ENCODE measurements at places on chromosomes 7 and 10.
A peak's percentile ranks its signal among the peaks of the same experiment; 100 is the strongest.

GRCh38 chr7:118949031-118949430 is 724.5 kb downstream of the ANKRD7 start:
- DNase-seq = no peak

GRCh38 chr10:18359812-18360211 is 219.6 kb downstream of the CACNB2 start:
- DNase-seq = no peak

DNA sequence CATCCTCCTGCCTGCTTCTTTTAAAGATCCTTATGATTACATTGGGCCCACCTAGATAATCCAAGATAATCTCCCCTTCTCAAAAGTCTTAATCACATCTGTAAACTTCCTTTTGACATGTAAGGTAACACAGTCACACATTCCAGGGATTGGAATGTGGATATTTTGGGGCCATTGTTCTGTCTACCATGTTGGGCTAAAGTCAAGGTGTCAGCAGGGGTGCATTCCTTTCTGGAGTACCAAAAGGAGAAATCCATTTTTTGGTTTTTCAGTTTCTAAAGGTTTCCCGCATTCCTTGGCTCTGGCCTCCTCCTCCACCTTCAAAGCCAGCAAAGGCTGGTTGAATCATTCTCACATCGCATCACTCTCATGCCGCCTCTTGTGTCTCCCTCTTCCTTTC is 197.6 kb upstream of the NFE2L3 start:
- no peak for DNase-seq

DNA sequence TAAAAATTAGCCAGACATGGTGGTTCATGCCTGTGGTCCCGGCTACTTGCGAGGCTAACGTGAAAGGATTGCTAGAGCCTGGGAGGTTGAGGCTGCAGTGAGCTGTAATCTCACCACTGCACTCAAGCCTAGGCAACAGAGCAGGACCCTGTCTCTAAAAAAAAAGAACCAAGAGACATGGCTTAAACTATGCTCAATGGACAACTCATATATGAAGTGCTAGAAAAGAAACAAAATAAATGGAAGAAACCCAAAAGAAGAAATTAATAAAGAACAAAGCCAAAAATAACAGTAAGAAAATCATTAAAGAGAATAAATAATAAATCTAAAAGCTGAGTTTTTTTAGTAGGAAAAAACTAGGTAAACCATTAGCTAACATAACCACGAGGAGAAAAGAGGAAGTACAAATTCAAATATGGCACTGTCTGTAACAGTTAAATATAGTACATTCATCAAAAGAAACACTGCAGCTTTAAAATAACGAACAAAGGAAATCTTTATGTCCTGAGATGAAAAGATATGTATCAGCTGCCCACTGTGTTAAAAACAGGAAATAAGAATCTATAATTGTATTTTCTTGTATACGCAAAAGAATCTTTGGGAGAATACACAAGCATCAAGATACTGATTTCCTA is 48.7 kb downstream of the UPF2 start:
- DNase-seq = no peak

DNA sequence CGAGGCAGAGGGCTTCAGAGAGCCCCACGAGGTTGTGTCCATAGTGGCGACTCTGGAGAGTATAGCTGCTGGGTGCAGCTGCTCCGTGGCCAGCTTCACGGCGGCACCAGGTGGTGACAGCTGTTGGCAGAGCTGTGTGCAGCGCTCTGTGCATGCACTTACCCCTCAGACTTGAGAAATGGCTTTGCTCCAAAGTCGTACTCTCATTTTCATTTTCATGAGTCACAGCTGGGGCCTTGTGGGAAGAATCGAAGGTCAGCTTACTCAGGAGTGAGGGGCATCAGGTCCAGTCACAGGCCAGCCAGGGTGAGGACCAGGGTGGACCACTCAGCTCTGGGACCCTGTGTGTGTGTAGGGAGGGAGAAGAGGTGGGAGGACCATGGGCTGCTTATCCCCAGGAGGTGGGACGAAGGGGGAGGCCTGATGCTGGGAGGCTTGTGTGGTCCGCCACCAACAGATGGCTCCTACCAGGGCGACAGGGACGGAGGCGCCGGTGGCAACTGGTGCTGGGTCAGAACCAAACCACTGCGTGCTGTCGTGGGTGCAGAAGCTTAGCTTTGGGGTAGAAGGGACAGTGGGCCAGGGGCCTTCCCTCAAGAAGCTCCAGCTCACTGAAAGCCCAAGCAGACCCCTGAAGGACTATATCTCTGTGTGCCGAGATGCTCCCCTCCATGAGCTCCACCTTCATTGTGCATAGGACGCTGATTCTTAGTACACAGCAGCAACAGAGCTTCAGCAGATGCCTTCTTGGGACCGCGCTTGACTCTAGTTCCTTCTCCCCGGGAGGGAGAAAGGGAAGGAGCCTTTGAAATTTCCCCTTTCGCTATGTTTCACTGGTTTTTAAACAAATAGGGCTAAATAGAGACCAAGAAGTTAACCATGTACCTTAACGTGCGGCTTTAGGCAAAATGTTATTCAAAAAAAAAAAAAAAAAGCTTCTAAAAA is 225.0 kb downstream of the CELF2 start:
- DNase-seq = no peak

GRCh38 chr10:109926061-109926745 is 2.9 kb upstream of the XPNPEP1 start:
- no peak for DNase-seq

DNA sequence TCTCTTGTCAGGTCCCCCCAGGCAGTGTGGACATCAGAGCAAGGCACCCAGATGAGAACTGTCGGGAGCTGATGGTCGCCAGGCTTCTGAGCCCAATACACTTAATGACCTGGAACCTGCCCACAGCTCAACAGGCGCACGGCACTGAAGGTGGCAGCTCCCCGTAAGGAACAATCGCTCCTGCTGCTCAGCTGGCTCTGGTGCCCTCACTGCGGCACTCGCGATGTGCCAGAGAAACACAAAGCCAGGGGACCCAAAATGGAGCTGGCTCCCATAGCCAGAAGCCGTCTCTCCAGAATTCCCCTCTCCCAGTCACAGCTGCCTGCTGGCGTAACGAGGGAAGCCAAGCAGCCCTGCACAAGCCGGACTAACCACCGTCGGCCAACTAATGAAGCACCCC is 6.3 kb downstream of the CALN1 start:
- DNase-seq = no peak

GRCh38 chr7:37535841-37536240 is 87.2 kb upstream of the ELMO1 start:
- DNase-seq = no peak

DNA sequence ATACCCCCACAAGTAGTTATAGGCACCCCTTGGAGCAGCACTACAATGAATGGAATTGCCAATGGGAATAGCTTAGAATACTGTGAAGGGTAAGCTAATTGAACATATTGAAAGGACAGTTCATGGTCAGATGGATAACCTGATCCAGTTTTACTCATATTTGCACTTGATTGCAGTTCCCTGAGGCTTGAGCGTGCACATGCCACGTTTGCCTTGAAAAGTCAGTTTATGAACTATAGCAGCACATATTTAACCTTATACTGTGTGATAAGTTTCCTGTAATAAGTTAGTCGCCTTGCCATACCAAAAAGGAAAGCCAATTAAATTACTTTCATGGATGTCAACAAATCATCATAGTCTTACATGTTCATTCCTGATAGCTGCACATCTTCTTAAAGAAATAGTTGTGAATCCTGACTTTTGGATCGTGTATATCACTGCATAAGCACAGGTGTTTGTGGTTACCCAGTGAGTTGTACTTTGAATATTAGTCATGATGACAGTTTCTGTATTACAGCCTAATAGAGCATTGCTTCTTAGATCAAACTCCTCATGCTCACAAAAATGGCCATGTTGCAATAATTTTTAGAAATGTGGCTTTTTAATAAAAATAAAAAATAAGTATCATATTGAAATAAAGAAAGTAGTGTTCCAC is 21.6 kb downstream of the DNTT start:
- DNase-seq = no peak

GRCh38 chr10:111989136-111989911 is 194.2 kb downstream of the GPAM start:
- no peak for DNase-seq

- no peak for DNase-seq
Measured at GRCh38 chr7:42597300-42597699, 314.6 kb downstream of the C7orf25 start.

- no peak for DNase-seq
Measured at GRCh38 chr10:89869180-89869579, 167.8 kb downstream of the KIF20B start.

- DNase-seq = no peak
Measured at GRCh38 chr7:1187127-1187526, 27.1 kb upstream of the ZFAND2A start.

DNA sequence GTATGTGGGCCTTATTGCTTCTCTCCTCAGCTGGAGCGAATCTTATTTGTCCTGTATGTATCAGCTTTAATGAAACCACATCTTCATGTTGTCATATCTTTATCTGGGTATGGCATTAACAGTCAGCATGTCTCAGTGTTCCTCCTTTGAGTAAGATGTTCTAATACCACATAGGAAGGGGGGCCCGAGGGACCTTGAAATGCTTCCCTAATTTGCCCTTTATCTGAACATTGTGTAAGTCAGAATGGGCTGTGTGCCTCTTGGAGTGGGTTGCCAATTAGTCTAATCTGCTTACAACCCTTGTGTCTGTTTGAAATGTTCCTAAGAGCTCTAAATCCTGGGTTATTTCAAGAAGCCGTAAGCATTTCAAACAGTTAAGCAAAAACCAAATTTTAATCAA is 623.8 kb downstream of the SUGCT start:
- no peak for DNase-seq

DNA sequence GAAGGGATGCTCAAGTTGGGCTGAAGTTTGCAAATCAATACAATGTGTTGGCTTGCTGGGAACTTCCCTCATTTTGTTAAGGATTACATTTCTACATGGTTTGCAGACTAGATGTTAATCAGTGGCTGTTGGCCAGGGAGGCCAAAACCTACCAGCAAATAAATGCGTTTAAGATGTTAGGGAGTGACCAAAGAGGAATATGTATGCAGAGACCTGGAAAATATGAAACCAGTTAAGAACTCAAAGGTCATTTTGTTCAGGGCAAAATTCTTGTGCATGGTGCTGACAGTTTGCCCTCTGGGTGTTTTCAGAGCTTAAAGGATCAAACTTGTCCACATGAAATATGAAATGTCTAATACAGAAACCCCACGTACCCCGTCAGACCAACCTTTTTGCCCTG is 30.3 kb downstream of the GATA3 start:
- no peak for DNase-seq

GRCh38 chr7:18896343-18896975 is 221.0 kb downstream of the TWIST1 start:
- no peak for DNase-seq

DNA sequence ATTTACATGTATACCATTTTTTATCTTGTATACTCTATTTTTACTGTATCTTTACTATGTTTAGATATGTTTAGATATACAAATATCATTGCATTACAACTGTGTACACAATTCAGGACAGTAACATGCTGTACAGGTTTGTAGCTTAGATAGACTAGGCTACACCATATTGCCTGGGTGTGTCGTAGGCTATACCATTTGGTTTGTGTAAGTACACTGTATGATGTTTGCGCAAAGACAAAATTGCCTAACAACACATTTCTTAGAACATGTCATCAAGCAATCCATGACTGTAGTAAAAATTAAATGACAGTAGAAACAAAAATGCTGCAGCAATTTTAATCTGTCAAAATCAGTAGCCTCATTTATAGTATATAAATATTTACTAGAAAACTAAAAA is 812.2 kb downstream of the GRM8 start:
- no peak for DNase-seq

DNA sequence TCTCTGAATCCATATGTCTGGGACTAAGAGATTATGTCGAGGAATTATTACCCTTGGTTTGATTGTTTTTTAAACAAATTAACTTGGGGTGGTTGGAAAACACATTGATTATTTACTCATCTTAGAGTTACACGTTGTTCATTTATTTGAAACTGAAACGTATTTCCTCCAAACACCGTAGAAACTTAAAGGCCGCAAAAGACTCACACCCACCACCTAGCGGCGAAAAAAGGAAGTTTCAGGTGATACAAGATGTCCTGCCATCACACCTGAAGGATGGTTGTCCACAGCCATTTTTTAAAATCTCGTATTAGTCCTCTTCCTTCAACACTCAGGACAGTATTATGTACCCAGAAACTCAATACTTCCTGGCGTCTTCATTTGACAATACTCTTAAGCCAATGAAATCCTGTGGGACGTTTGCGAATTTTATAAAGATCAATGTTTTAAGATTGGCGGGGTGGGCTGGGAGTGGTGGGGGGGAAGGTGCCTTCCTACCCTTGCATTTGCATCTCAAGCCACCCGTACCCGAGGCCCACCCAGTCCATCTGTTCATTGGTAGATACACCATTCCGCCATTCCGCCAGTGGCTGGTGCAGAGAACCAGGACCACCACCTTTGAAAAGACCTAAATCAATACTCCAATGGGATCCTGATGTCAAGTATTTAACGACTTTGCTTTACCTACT is 1.4 kb upstream of the LCOR start:
- DNase-seq = peak; percentile 52

DNA sequence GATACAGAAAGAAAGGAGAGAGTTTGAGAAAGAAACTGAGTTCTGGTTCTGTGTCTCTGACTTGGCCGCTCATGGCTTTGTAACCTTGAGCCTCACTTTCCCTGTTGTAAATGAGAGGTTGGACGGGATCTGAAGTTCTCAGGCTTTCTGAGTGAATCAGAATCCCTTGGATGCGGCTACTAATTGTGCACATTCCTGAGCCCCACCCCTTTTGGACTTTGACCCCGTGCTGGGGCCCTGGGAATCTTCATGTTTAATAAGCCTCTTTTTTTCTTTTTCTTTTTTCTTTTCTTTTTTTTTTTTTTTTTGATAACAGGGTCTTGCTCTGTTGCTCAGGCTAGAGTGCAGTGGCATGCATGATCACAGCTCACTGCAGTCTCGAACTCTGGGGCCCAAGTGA is 26.9 kb downstream of the SLC25A28 start:
- DNase-seq = no peak

DNA sequence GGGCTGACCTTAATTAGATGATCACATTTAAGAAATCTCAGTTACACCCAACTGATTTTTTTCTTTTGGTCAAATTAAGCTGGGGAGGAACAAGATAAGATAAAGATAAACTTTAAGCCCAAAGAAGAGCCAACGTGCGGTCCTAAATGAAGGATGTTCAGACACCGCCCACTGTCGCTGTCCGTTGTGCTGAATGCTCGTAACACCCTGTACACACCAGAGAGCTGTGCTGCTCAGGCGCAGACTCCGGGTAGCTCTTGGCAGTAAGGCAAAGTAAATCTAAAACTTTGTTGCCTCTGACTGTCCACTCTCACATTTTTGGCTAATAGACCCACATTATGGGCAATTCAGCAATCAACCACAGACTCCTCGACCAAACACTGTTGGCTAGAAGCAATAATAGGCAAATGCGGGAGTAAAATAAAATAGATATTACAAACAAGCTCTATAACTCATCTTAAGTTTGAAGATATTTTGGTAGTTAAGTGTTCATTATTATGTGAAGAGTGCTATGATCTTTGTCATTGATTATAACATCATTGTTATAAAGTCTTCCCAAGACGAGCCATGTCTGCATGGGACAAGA is 57.1 kb downstream of the PLPP4 start:
- DNase-seq = no peak
